Kidney epithelial cell (primary cell): ENCODE measurements at places on chromosomes 13 and 19. TPM values are rescaled to one million over a fixed set of nuclear protein-coding genes. Genes with fewer than 3 reads are reported as not detected.

- no peak for DNase-seq
These were observed 35.2 kb upstream of the MIR17HG start for GRCh38 chr13:91312324-91312723.

- DNase-seq, result no peak
These were observed 4.9 kb downstream of the SUGP1 start for GRCh38 chr19:19315444-19315843.

The NLRP11 gene
- total RNA-seq, result not detected in 2 replicates

DNA sequence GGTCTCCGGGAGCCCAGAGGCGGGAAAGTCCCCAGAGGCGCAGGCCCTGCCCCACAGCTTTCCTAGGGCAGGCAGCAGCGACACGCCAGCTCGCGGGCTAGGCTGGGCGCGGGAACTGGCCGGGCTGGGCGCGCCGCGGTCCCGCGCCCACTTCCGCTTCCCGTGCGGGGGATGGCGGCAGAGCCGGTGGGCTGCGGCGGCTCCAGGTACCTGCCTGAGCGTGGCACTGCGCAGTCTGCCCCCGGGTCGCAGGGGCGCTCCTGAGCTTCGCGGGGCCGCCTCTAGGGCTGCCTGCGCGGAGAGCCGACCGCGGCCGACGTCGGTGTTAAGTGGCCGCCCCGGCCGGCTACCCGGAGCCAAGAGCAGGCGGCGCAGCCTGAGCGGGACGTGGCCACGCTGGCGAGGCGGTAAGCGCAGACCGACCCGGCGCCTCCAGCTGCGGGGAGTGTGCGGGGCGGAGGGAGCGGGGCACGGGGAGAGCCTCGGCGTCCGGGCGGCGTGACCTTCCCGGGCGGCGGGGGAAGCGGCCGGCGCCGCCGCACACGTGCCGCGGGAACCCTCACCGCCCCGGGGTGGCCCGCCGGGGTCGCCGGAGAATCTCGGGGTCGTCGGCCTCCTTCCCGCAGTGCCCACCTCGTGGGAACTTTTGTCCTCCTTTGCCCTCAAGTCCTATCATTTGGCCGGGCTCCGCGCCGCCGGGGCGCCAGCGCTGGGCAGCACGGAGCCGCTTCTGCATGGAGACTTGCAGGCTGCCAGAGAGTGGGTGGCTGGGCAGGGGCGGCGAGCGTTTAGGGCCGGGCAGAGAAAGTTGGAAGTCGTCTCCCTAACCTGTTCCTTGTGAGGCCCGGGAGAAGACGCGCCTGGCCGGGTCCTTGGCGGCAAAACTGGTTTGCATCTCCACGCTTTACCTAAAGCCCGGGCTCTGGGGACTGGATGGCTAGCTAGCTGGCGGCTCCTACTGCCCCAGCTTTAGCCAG is 31.4 kb upstream of the MPHOSPH8 start:
- no peak for DNase-seq

DNA sequence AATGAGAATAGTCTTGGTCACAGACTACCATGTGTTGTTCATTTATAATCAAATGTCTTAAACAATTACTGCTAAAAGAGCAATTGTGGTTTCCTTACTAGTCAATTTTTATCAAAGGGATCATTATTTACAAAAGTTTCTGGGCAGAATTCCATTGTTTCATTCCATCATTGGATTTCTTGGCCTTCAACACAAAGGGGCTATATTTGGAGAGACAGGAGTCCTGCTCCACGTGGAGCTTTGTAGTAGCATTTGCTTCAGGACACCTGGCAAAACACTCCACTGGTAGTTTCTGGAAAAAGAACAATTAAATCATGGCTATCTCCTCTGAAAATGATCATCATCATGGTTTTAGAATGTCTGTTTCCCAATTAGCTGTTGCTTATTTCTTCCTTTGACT is 22.3 kb upstream of the STARD13 start:
- no peak for DNase-seq

- no peak for DNase-seq
These were observed 1567.4 kb downstream of the EFNB2 start for GRCh38 chr13:104967836-104968630.

DNA sequence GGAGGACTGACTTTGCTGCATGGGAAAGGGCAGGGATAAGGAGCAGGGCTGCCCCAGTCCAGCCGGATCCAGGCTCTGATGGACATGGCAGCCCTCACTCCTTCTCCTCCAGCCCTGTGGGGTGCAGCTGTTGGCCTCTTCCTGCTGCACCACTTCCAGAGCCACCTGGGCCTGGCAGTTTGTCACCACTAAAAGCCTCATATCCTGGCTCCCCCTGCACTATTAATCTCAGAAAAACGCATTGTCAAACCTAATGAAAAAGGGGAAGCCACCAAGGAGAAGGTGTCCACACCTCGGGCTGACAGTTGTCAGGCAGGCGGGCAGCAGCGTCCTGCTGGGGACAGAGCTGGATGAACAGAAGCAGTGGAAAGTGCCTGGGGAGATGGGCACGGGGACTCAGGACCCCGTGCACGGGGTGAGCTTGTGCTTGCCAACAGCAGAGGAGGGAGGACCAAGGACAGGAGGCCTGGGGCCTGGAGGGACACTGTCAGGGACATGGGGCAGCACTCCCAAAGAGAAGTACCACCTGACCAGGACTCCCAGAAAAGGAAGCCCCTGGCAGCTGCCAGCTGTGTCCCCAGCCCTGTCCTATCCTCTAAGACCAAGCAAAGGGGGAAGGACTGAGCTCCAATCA is 151.1 kb upstream of the TSHZ3 start:
- DNase-seq, result no peak

- DNase-seq, result no peak
These were observed 13.1 kb downstream of the POLR1D start for GRCh38 chr13:27634791-27635190.

DNA sequence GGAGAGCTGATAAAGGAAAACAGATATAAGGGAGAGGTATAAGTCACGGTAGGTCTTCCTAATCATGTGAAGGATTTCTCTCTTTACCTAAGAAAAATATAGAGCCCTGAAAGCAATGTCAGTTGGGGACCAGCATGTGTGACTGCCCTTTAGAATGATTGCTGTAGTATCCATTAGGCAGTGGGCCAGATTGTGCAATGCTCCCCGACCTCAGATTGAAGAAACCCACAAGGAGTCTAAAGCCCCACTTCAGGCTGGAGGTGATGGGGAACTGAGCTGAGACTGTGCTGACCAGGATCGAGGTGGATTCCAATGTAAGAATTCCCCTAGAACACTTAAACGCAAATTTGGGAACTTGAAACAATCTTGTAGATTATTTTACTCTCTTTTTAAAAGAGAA is 614.4 kb downstream of the LIG4 start:
- DNase-seq, result no peak

- no peak for DNase-seq
These were observed 5.5 kb downstream of the ALDH16A1 start for GRCh38 chr19:49458567-49458903.

DNA sequence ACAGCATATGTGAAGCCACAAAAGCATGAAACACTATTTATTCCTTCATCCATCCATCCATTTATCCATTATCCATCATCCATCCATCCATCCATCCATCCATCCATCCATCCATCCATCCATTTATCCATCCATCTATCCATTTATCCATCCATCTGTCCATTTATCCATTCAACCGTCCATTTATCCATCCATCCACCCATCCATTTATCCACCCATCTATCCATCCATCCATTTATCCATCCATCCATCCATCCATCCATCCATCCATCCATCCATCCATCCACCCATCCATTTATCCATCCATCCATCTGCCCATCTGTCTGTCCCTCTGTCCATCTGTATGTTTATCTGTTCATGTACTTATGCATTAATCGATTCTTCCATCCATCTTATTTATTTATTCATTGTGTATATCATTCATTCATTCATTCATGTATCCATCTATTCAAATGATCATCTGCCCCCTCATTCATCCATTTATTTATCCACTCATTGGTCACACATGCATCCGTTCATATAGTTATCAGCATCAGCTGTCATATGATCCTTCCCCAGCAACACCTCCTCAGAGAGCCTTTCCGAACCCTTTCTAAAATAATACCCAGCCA is 7.0 kb upstream of the MYH14 start:
- no peak for DNase-seq

DNA sequence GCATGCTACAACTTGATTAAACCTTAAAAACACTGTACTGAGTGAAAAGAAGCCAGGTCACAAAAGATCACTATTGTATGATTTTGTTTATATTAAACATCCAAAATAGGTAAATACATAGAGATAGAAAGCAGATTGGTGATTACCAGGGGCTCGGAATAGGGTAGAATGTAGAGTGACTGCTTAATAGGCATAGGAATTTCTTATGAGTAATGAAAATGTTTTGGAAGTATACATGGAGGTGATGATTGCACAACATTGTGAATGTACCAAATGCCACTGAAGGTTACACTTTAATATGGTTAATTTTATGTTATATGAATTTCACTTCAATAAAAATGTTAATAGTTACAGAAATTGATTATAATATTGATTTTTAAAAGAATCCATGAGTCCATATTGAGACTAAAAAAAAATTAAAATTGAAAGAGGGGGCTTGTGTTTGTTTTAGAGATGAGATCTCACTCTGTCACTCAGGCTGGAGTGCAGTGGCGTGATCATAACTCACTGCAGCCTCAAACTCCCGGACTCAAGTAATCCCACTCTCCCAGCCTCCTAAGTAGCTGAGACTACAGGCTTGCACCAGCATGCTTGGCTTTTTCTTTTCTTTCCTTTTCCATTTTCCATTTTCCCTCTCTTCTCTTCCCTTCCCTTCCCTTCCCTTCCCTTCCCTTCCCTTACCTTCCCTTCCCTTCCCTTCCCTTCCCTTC is 85.1 kb downstream of the FNDC3A start:
- DNase-seq, result no peak

- DNase-seq, result no peak
These were observed 411.8 kb downstream of the KCTD12 start for GRCh38 chr13:76474356-76474755.

The NBEA gene
- total RNA-seq, result 5.3 and 6.1 TPM in 2 replicates
